Naive thymus-derived CD8-positive, alpha-beta T cell (primary cell): ENCODE measurements at places on chromosomes 12 and 14. TPM values are rescaled to one million over a fixed set of nuclear protein-coding genes. Genes with fewer than 3 reads are reported as not detected.
A peak's percentile ranks its signal among the peaks of the same experiment; 100 is the strongest.

The CHURC1 gene
- 104 TPM for total RNA-seq

The COX8C gene
- total RNA-seq, result not detected

GRCh38 chr14:52730709-52731111 is 744 bp downstream of the STYX start:
- peaks cover 52% of the 10 kb centered on the region for H3K36me3 ChIP-seq
- DNase-seq, result no peak
- H3K4me1 ChIP-seq, result peaks cover 41% of the 10 kb centered on the region

DNA sequence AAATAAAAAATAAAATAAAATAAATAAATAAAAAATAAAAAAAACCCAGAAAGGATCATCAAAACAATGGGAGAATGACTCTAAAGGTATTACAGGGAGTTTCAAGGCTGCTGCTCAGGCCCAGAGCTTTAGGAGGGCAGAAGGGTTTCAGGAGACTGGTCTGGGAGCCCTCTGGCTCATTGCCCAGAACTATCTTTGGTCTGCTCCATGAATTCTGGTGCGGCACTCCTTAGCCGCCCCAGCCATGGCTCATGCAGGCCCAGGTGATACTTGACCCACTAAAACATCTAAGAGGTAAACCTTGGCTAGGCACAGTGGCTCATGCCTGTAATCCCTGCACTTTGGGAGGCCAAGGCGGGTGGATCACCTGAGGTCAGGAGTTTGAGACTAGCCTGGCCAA is 14.7 kb upstream of the TMED10 start:
- no peak overlapping the region for H3K4me3 ChIP-seq
- H3K27ac ChIP-seq, result no peak overlapping the region
- no peak for DNase-seq

The CCND2 gene
- total RNA-seq, result 89.3 TPM

- H3K36me3 ChIP-seq, result peaks cover 1% of the 10 kb centered on the region
- no peak for DNase-seq
- no peak overlapping the region for H3K4me3 ChIP-seq
- H3K27ac ChIP-seq, result no peak overlapping the region
These were observed 3.1 kb upstream of the RIC8B start for GRCh38 chr12:106771425-106771824.

The TTC6 gene
- total RNA-seq, result not detected

- H3K27ac ChIP-seq, result peak overlapping the region; percentile 95
- no peaks in the 10 kb centered on the region for H3K27me3 ChIP-seq
- peaks cover 41% of the 10 kb centered on the region for H3K4me1 ChIP-seq
- H3K36me3 ChIP-seq, result peaks cover 25% of the 10 kb centered on the region
- peak; percentile 84 for DNase-seq
- peak overlapping the region; percentile 86 for H3K4me3 ChIP-seq
These were observed 742 bp downstream of the SPSB2 start for GRCh38 chr12:6872073-6873048.

DNA sequence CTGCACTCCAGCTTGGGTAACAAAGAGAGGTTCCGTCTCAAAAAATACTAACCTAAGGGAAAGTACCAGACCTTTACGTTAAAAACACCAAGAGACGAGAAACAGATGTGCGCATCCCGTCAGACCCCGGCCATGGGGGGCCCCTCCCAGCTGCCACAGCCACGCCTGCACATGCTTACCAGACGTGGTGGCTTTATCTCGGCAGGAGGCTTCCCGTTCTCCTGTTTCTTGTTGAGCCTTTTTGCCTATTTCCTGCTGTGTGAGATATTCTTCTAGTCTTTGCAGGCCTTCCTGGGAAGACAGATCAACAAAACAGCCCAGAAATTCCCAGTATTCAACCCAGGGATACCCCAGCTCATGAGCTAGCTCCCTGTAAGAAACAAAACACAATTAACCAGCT is 23.6 kb downstream of the PGAM5 start:
- peaks cover 14% of the 10 kb centered on the region for H3K36me3 ChIP-seq
- no peak overlapping the region for H3K4me3 ChIP-seq
- no peak overlapping the region for H3K27ac ChIP-seq

The BDKRB1 gene
- not detected for total RNA-seq

The C14orf132 gene
- 4.3 TPM for total RNA-seq

GRCh38 chr12:102958830-102959176 is 1.3 kb downstream of the ASCL1 start:
- H3K4me3 ChIP-seq, result peak overlapping the region; percentile 62
- no peaks in the 10 kb centered on the region for H3K36me3 ChIP-seq
- H3K27ac ChIP-seq, result no peak overlapping the region
- H3K4me1 ChIP-seq, result peaks cover 33% of the 10 kb centered on the region
- no peak for DNase-seq
- H3K27me3 ChIP-seq, result peaks cover 77% of the 10 kb centered on the region

GRCh38 chr14:93759719-93760307 is 28.5 kb downstream of the PRIMA1 start:
- DNase-seq, result no peak
- H3K4me3 ChIP-seq, result no peak overlapping the region
- H3K4me1 ChIP-seq, result no peaks in the 10 kb centered on the region

GRCh38 chr12:82675246-82675645 is 11.5 kb upstream of the TMTC2 start:
- no peaks in the 10 kb centered on the region for H3K4me1 ChIP-seq
- H3K27me3 ChIP-seq, result peaks cover 23% of the 10 kb centered on the region
- DNase-seq, result no peak
- H3K27ac ChIP-seq, result no peak overlapping the region
- no peaks in the 10 kb centered on the region for H3K36me3 ChIP-seq

GRCh38 chr14:101490771-101491170 is 70.5 kb upstream of the DIO3 start:
- H3K36me3 ChIP-seq, result peaks cover 2% of the 10 kb centered on the region
- H3K27me3 ChIP-seq, result peaks cover 7% of the 10 kb centered on the region
- no peak overlapping the region for H3K27ac ChIP-seq
- no peak overlapping the region for H3K4me3 ChIP-seq

GRCh38 chr12:104290855-104291254 is 12.7 kb upstream of the EID3 start:
- no peak overlapping the region for H3K27ac ChIP-seq
- no peak overlapping the region for H3K4me3 ChIP-seq
- DNase-seq, result no peak
- peaks cover 46% of the 10 kb centered on the region for H3K4me1 ChIP-seq
- H3K36me3 ChIP-seq, result no peaks in the 10 kb centered on the region

DNA sequence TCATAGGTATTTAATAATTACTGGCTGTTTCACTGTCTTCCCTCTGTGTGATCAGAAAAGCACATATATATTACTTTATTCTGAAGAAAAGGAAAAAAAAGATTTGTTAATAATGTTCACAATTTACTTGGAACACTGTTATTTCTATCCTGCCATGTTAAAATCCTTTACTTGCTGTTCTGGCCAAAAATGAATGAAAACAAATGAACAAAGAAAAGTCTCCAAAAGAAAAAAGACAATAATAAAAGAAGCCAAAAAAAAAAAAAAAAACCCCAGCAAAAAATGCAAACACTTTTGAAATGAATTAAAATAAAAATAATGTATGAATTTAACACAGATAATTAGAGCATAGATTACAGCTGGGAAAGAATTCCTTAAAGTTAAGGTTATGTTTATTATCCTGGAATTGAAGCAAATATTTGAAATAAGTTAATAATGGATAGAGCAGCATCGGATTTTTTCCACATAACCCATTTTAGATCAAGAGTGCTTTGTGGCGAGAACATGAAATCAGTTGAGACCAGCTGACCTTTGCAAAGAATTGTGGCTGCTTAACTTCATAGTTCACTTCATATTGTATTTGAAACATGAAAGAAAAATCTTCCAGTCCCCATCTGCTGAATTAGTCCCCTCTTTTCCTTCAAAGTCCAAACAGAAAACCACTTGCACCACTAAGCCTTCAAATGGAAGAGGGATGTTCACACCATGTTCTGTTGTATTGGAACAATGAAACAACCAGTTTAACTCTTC is 444.8 kb downstream of the ADAMTS20 start:
- H3K4me1 ChIP-seq, result no peaks in the 10 kb centered on the region
- no peaks in the 10 kb centered on the region for H3K27me3 ChIP-seq
- no peak for DNase-seq
- no peak overlapping the region for H3K27ac ChIP-seq

The SPTB gene
- total RNA-seq, result 0.14 TPM

GRCh38 chr12:124402248-124403066 is 107.6 kb downstream of the RFLNA start:
- H3K27ac ChIP-seq, result no peak overlapping the region
- no peaks in the 10 kb centered on the region for H3K27me3 ChIP-seq
- H3K4me1 ChIP-seq, result peaks cover 10% of the 10 kb centered on the region
- H3K36me3 ChIP-seq, result no peaks in the 10 kb centered on the region
- no peak overlapping the region for H3K4me3 ChIP-seq

- no peaks in the 10 kb centered on the region for H3K27me3 ChIP-seq
- no peak overlapping the region for H3K4me3 ChIP-seq
- no peak for DNase-seq
- peaks cover 52% of the 10 kb centered on the region for H3K4me1 ChIP-seq
These were observed 140.8 kb downstream of the TTC7B start for GRCh38 chr14:90675399-90675798.

- H3K4me3 ChIP-seq, result no peak overlapping the region
- no peak overlapping the region for H3K27ac ChIP-seq
- DNase-seq, result no peak
- no peaks in the 10 kb centered on the region for H3K27me3 ChIP-seq
- peaks cover 12% of the 10 kb centered on the region for H3K36me3 ChIP-seq
- H3K4me1 ChIP-seq, result peaks cover 41% of the 10 kb centered on the region
These were observed 122.2 kb downstream of the NCOR2 start for GRCh38 chr12:124445121-124445718.

DNA sequence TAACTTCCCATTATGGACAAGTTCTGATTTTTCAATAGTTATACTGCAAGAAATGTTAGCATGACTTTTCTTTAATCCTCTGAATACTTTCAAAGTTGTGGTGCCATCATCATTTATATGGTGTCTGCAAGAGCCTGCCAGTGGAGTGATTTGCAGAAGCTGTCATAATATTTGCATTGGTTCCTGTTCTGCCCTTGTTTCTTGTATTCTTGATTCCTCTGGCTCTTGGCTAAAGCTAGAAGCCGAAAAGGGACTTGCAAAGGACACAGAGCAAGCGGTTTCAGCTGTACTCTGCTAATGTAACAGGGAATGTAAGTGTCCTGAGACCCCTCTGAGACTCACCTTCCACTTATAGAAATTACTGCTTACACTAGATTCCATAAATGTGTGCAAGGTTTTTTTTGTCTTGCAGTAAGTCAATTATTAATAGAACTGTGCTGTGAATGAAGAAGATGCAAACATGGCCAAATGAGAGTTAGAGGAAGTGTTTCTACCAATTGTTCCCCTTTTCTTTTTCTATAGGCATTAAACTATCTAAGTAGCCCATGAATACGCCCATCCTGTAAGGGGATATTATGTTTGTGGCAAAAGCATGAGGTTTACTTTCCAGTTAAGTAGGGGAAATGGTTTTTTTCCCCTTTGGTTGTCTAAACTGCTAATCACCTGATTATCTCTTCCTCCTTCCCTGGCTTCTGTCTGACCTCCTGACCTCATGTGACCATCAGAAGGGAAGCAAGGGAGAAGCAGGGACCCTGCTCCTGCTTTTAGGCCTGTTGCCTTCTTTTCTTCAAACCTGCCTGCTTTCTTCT is 5.3 kb downstream of the DYRK4 start:
- no peak for DNase-seq
- peak overlapping the region; percentile 55 for H3K4me3 ChIP-seq
- peaks cover 22% of the 10 kb centered on the region for H3K27me3 ChIP-seq
- H3K4me1 ChIP-seq, result peaks cover 11% of the 10 kb centered on the region

The KRT75 gene
- not detected for total RNA-seq

DNA sequence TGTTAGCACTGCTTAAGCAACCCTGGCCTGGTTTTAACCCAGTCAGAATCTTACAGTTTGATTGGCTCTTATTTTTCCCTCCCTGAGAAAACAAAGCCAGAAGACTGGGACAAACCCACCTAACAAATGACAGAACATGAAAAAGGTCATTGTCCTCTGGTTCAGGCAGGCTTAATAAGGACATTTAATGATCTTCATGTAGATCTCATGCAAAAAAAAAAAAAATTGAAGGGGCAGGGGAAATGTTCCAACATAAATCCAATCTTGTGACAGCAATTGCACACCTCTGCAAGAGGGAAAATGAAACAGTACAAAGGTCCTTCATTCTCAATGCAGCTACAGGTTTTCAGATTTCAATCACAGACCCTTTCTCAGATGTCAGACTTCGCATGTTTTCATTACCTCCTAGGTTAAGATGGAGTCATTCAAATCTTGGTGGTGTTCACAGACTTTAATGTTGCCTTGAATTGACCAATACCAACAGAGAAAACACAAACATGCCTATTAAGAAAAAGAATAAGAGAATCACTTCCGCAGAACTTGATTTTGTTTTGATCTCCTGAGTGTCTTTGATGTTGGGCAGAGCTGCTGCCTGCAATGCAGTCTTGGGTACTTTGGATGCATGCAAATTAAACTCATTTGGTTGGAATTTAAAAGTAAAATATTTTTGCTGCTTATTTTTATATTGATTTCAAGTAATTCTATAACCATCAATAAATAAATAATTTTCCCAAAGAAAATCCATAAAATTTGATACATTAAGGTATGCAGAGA is 359.0 kb downstream of the BTG1 start:
- H3K27me3 ChIP-seq, result no peaks in the 10 kb centered on the region
- peaks cover 32% of the 10 kb centered on the region for H3K4me1 ChIP-seq
- H3K4me3 ChIP-seq, result peak overlapping the region; percentile 43
- peak overlapping the region; percentile 53 for H3K27ac ChIP-seq

- H3K27ac ChIP-seq, result no peak overlapping the region
- no peak for DNase-seq
- H3K36me3 ChIP-seq, result peaks cover 24% of the 10 kb centered on the region
These were observed 157.3 kb upstream of the DDHD1 start for GRCh38 chr14:53310412-53310811.

DNA sequence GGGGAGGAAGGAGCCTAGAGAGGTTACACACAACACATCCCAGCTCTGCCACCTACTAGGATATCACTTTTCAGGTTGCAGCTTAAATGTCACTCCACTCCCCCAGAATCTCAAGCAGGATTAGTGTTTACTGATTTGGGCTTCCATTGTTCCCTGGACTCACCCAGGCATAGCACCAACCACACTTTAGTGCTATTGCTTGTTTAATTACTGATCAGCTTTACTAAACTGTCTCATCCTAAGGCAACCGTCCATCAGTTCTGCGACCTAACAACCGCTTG is 6.1 kb upstream of the KRT18 start:
- H3K27ac ChIP-seq, result peak overlapping the region; percentile 25
- H3K4me3 ChIP-seq, result no peak overlapping the region
- H3K4me1 ChIP-seq, result no peaks in the 10 kb centered on the region
- H3K27me3 ChIP-seq, result peaks cover 31% of the 10 kb centered on the region

The KRT6C gene
- not detected for total RNA-seq

DNA sequence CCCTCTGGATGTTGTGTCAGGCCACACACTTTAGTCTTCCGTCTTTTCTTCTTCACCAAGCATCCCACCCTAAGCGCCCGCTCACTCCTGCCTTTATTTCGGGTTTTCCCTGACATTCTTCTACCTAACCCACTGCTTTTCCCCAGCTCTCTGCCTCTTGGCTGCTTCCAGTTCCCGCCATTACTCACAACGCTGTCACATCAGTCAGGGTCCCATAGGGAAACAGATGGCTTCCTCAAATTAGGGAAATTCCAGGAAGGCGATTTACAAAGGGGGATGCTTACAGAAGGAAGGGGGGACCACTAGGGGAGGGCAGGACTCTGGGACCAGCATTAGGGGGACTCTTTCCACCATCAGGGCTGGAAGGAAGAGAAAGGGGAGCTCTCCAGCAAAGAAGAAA is 9.2 kb upstream of the PPP1R13B start:
- peaks cover 17% of the 10 kb centered on the region for H3K4me1 ChIP-seq
- H3K27me3 ChIP-seq, result no peaks in the 10 kb centered on the region
- H3K36me3 ChIP-seq, result no peaks in the 10 kb centered on the region
- no peak overlapping the region for H3K4me3 ChIP-seq

The ACRBP gene
- 13.8 TPM for total RNA-seq

GRCh38 chr14:73943083-73943482 is 6.8 kb downstream of the FAM161B start:
- H3K27ac ChIP-seq, result no peak overlapping the region
- no peaks in the 10 kb centered on the region for H3K4me1 ChIP-seq
- H3K4me3 ChIP-seq, result no peak overlapping the region
- no peaks in the 10 kb centered on the region for H3K36me3 ChIP-seq
- no peak for DNase-seq
- H3K27me3 ChIP-seq, result no peaks in the 10 kb centered on the region
